ENCODE measurements at places on chromosomes 4 and X.

GRCh38 chrX:129108936-129109335 lies 414.4 kb downstream of the SMARCA1 start:
- DNase-seq: no peak

DNA sequence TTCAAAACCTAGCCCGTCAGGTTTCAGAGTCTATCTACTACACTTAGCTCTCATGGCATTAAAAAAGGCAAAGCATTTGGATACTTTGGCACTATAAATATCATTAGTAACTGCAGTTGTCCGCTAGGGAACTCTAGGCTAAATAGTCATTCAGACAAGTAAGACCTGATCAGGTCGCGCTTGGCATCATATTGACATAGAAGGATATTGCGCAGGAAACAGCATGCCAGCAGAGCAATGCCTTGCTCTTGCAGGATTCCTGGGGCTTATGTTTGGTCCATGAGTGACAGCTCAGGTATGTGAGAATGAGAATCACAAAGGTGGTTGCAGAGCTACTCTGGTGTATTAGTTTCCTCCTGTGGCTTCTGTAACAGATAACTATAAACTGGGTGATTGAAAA lies 62.7 kb downstream of the KDM6A start:
- DNase-seq: no peak

- DNase-seq: no peak
These were observed 92.2 kb downstream of the ABLIM2 start for GRCh38 chr4:8066336-8066931.

- DNase-seq: no peak
These were observed 136.8 kb downstream of the TET2 start for GRCh38 chr4:105283501-105283900.

DNA sequence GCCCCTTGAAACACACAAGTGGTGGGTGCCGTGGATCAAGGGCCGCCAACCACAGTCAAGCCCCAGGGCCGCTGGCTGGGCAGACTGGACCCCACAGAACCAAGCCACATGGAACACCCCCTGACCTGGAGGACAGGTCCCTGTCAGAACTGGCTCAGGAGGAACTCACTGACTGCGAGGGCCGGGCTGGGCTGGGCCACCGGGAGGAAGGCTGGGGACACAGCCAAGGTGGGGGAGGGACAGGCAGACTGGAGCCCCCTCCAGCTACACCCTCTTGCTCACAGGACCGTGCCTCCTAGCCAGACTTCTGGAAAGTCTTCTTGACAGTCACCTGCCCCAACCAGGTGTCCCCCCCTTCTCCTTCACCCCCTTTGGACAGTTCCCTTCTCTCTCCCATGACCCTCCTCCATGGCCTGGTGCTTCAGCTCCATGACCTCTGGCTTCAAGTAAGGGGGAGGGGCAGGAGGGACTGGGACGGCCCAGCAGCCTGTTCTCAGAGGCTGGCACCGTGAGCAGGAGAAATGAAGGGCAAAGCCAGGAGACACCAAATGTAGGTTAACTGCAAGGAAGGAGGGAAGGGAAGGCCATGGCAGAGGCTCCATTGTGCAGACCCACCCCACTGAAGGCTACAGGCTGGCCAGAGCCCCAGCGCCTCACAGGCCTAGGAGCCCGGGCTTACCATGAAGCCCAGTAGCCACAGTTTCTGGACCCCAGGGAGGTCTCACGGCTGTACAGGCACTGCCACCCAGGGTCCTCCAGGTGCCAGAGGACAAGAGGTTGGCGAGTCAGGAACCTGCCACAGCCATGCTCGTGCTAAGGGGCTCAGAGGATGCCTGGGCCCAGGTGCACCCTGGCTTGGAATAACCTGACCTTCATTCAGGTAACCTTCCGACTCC lies 22.6 kb upstream of the DUSP9 start:
- no peak for DNase-seq

DNA sequence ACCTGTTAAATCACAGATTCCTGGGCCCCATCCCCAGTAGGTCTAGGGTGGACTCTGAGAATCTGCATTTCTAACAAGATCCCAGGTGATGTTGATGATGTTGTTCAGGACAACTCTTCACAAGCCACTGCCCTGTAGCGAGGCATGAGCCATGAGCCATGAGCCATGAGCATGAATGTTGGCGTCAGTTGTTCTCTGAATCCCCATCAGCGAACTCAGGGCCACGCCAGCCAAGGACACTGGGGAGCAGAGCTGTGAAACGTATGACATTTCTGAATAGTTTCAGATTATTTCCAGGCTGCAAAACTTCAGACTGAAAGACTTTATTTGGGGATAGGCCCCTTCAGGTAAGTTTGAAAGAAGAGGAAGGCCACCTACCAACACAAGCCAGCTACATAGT lies 46.9 kb upstream of the HCCS start:
- no peak for DNase-seq

DNA sequence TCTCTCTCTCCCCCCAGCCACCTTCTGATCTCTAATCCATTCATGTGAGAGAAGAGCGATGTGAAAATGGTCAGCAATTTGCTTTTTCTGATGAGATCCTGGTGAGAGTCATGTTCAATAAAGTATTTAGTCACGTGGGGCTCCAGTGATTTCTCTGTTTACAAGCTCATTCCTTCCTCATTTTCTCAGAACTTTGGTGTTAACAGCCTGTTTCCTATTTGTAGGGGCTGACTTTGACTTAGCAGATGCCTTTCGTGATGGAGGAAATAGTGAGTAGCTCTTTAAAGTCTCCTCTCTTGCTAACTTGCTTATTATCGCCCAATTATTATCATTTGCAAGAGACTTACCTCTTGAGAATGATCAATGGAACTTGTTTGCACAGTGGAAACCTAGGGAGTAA lies 72.6 kb upstream of the CD99 start:
- no peak for DNase-seq

- no peak for DNase-seq
These were observed 25.3 kb downstream of the FAM241A start for GRCh38 chr4:112170451-112170993.

DNA sequence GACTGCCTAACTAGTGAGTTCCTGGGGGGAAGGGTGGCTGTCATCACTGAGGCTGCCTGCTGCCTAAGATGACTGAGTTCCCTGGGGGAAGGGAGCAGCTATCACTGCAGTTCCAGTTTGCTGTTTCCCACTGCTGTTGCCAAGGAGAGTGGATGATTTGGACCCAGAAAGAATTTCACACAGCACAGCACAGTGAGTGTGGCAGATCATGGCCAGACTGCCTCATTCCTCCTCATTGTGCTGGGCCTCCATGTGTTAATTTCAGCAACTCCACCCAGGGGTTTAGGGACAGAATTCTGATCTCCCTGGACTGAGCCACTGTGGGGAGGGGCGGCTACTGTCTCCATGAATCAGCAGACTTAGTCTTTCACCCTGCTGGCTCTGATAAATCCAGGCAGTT lies 125.0 kb downstream of the TEX13C start:
- no peak for DNase-seq

DNA sequence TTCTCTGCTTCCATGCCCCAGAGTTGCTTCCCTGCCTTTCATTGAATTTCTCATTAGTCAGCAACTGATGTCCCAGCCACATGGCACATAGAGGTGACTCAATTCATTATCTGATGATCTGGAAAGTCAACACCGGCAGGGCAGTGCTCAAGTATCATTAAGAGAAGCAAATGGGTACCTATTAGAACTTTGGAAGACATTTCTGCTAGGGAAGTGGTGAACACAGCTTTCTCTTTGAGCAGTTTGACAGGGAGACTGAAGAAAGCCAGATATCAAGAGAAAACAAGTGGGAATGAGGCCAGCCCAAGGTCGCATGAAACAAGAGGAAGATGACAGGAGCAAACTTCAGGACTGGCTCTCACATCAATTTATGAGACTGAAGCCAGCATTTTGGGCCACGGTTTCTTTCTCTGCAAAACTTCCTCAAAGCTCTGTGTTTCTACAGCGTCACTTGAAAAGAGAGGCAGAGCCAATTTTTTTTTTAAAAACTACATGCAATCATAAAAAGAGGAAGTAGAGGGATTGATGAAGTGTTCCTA lies 108.3 kb upstream of the RPS6KA3 start:
- DNase-seq: no peak

DNA sequence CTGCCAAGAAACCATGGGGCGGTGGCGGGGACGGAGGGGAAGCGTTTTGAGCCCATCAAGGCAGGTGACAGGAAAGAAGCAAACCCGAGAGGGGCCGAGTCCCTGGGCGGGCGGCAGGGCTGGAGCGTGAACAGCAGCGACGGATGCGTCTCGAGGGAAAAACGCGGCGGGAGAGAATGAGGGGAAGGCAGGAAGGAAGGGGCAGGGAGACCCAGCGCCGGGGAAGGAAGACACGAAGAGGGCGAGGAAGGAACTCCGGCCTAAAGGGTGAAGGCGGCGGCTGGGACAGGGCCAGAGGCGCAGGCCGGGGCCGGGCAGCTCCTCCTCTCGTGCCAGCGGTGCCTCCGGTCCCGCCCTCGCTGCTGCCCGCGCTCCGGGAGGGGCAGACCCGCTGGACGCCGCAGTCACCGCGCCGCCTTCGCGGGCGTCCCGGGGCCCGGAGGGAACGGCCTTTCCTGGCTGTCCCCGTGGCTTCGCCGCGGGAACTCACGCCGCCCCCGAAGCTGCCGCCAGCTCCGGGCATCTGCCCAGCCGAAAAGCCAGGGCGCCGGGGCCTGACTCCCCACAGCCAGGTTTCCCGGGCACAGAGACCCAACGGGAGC lies 751 bp upstream of the RGS12 start:
- peak; percentile 76 for DNase-seq
